Renal cortex interstitium (tissue), 15 donors: ENCODE measurements at places on chromosomes 7 and 10. TPM values are rescaled to one million over a fixed set of nuclear protein-coding genes. Genes with fewer than 3 reads are reported as not detected.

DNAJC12 gene
- 13.2 TPM for polyA plus RNA-seq

GARIN1A gene
- 2.7 TPM for polyA plus RNA-seq

DOCK1 gene
- polyA plus RNA-seq = 62.5 TPM

TAS2R41 gene
- polyA plus RNA-seq = not detected

AGMO gene
- polyA plus RNA-seq = 1.1 TPM
